ENCODE measurements at places on chromosomes 4 and X.

- no peak for DNase-seq
These were observed 84.8 kb upstream of the WDR44 start for GRCh38 chrX:118261151-118261550.

DNA sequence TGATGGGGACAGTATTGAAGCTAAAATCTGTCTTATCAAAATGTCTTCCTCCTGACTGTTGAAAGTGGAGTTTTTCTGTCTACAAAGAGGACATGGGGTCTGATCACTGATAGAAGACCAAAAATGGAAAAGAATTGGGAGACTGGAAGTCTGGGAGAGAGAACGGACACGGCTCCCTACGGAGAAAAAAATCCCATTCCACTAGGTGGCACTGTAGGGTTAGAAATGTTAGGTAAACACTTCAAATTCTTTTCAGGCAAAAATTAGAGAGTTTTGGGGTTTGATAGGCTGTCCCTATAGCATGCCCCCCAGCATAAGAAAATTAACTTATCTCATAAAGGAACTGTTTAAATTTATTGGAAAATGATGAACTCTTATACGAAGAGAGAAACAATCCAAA lies 200.5 kb downstream of the FAM133A start:
- no peak for DNase-seq

GRCh38 chrX:153635788-153636668 lies 11.0 kb upstream of the DUSP9 start:
- DNase-seq, result no peak

- no peak for DNase-seq
These were observed 30.1 kb upstream of the SCOC start for GRCh38 chr4:140343303-140343702.

DNA sequence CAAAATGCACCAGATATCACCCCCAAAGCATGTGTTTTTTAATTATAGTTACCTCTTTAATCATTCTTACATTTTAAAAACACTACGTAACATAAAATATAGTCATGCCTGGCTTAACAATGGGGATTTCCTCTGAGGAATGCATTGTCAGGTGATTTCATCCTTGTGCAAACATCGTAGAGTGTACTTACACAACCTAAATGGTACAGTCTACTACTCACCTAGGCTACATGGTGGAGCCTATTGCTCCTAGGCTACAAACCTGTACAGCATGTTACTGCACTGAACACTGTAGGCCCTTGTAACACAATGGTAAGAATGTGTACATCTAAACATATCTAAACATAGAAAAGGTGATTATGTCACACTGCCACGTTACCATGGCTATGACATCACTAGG lies 208.6 kb downstream of the SPOCK3 start:
- DNase-seq, result no peak

- no peak for DNase-seq
These were observed 1191.8 kb downstream of the ARAP2 start for GRCh38 chr4:35052546-35052945.

GRCh38 chr4:10321931-10322330 lies 135.3 kb downstream of the ZNF518B start:
- DNase-seq, result no peak

- no peak for DNase-seq
These were observed 36.6 kb upstream of the UGT2A1 start for GRCh38 chr4:69689599-69689998.

DNA sequence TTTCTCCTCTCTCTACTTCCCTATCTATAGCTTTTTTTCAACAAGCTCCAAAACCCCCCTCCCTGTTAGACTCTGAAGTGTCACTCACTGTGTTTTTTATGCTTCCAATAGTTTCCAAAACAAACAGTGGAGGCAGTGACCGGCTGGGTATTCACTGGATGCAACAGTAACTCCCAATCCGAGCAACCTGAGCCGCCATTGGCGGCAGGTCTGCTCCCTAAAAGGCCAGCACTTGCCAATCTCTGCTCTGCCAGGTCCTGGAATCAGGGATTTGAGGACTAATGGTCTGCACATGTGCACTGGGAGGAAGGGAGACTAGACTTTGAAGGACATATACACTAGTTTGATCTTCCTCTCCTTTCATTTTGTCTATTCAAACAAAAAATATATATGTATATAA lies 7.1 kb downstream of the TBX22 start:
- DNase-seq, result no peak

- DNase-seq, result no peak
These were observed 87.7 kb downstream of the FAM13A start for GRCh38 chr4:88969271-88969670.

DNA sequence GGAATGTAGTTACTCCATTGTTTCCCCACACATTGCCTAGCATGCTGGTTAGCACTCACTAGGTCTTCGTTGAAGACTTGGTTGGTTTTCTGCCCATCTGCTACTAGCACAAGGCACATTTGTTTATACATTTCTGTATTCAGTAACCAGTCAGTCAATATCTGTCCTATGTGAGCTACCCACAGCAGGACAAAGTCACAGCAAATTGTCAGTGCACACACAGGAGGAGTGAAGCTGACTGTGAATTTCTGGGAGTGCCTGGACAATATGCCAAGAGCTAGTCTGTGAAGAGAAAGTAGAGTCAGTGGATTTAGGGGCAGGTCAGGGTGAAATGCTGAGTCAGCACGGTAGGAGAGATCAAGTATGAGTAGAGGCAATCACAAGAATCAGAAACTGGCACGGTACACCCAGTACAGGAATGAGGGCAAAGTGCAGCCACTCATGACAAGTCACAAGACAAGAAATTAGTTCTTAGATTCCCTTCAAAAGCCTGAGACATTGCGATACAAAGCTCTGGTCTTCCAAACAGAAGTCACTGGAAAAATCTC lies 1049.8 kb upstream of the POU3F4 start:
- no peak for DNase-seq

DNA sequence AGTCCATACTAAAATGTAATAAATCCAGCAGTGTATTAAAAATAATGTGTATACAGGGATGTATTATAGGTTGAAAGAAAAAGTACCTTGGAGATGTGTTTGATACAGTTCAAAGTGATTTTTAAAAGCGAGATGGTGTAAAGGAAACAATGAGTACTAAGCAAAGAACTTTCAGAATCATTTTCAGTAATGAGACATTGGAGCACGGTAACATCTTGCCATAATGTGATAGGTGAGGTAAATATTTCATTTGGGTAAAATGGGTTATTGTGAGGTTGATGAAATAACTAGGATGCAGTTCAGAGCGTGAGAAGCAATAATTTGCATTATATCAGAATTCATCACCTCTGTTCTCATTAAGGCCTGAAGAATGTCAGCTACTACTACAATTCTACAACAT lies 25.9 kb downstream of the EIF2S3 start:
- no peak for DNase-seq

- no peak for DNase-seq
These were observed 199.9 kb downstream of the ENOX2 start for GRCh38 chrX:130702867-130703707.

GRCh38 chr4:126563389-126563788 lies 1069.4 kb upstream of the INTU start:
- no peak for DNase-seq

GRCh38 chr4:80900908-80901307 lies 129.6 kb upstream of the BMP3 start:
- DNase-seq, result no peak

DNA sequence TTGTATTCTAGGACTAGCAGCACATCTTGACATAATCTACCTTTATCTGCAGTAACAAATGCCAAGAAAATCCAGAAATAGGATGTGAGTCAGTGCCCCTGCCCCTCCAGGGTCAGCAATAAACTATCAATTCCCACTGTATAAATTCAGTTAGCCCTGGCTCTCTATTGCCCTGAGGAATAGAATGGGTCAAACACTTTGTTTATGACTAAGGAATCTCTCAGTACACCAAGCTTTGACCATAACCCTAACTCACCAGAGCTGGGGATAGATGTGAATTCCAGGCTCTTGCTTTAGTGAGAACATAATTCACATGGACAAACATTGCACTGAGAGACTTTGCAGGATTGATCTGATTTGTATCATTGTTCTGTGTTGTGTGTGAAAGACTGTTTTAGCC lies 82.3 kb downstream of the CXXC4 start:
- no peak for DNase-seq

GRCh38 chr4:152992027-152992426 lies 55.9 kb downstream of the FHDC1 start:
- DNase-seq, result no peak

GRCh38 chr4:3115637-3116270 lies 41.3 kb downstream of the HTT start:
- DNase-seq, result no peak

DNA sequence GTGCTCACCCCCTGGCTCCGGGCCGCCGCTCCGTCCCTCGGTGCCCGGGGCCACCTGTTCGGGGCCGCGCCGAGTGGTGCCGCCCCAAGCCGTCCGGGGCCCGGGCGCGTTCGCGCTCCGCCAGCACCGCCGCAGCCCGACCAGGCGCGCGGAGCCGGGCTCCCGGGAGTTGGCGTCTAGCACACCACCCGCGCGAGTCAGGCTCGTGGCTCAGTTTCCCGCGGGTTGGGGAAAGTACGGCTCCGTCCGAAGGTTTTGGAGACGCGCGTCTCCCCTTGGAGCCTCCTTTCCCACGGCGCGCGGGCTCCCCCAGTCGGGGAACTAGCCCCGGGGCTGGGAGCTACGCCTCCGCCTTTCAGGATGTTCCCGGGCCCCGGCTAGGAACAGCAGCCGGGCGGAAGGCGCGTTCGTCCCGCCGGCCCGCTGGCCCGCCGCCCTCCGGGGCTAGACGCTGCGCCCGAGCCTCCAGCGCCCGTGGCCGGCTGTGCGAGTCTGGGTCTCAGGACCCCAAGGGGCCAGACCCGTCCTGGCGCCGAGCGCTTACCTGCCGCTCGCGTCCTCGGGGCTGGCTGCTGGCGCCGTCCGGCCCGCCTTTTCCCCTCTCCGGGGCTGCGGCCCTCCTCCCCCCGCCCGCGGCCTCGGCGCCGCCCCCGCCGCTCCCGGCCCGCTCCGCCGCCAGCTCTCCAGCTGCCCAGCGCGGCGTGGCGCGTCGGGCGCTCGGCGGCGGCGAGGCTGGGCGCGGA lies at the start of gene ADGRG2:
TSS of gene ADGRG2 (minus strand) at position 571 of the 743 bp plus-strand sequence. CDS start 53,634 bp downstream, outside the sequence.
- no peak for DNase-seq
